ENCODE measurements at places on chromosomes 16 and 17. TPM values are rescaled to one million over a fixed set of nuclear protein-coding genes. Genes with fewer than 3 reads are reported as not detected.

CALB2 gene
- not detected for total RNA-seq

CIBAR2 gene
- not detected for total RNA-seq

POLR2A gene
- 225 TPM for total RNA-seq

CNGB1 gene
- not detected for total RNA-seq

PABPN1L gene
- not detected for total RNA-seq

PRR35 gene
- not detected for total RNA-seq

TACO1 gene
- total RNA-seq = 8.9 TPM

MYH11 gene
- total RNA-seq = 1,233 TPM

RNPS1 gene
- 162 TPM for total RNA-seq

DNA sequence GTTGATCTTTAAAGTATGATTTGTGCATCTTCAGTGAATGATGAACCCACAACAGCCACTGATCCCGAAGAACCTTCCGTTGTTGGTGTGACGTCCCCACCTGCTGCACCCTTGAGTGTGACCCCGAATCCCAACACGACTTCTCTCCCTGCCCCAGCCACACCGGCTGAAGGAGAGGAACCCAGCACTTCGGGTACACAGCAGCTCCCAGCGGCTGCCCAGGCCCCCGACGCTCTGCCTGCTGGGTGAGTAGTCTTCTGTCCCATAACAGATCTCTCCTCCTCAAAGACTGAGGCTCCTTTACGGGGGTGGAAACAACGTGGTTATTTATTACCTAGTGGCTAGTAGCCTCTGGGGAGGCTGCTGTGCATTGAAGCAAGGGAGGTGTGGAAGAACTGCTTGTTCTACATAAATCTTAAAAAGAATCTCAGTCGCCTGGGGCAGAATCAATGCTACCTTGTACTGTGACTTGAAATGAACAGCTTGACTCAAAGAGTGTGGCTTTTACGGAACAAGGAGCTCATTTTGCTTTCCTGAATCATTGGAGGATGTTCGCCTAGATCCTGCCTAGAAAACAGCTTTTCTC lies 63.0 kb upstream of the CLEC18A start:
- H3K36me3 ChIP-seq = peaks cover 36% of the 10 kb centered on the region
- peaks cover 28% of the 10 kb centered on the region for H3K4me1 ChIP-seq
- H3K27ac ChIP-seq = no peak overlapping the region
- no peak overlapping the region for H3K4me3 ChIP-seq
- no peak for DNase-seq

- no peaks in the 10 kb centered on the region for H3K4me1 ChIP-seq
- no peaks in the 10 kb centered on the region for H3K27me3 ChIP-seq
- H3K36me3 ChIP-seq = no peaks in the 10 kb centered on the region
- no peak overlapping the region for H3K4me3 ChIP-seq
- no peak for DNase-seq
- no peak overlapping the region for H3K27ac ChIP-seq
Observed at GRCh38 chr16:77945126-77945525, 77.2 kb upstream of the CLEC3A start.

- no peak overlapping the region for H3K27ac ChIP-seq
- peak overlapping the region; percentile 22 for H3K4me3 ChIP-seq
- H3K36me3 ChIP-seq = no peaks in the 10 kb centered on the region
Observed at GRCh38 chr16:88770461-88771293, 14.3 kb downstream of the PIEZO1 start.

DNA sequence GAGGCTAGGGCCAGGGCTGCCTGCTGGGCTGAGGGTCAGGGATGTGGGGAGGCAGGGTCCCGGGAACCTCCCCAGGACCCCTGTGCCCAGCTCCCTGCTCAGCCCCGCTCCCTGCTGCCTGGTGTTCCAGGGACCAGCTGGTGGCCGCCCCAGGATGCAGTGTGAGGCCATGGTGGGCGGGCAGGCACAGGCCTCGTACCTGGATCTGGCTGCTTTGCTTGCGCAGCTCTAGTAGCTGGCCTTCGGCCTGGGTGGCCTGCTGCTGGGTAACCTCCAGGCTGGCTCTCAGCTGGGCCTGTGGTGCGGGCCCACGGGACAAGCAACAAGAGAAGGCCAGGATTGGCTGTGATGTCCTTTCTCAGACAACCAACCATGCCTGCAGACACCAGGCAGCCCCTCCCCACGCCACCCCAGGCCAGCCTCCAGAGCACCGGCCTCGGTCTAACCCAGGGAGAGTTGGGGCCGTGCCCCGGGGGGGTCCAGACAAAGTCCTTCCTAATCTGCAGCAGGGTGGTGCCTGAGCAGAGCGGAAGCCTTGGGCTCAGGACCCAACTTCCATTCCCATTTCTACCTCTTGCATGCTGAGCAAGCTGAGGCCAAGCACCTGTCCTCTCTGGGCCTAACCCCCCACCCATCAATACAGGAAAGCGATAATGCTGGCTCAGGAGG lies 4.1 kb downstream of the TRIM65 start:
- H3K36me3 ChIP-seq = peaks cover 36% of the 10 kb centered on the region
- no peak for DNase-seq
- no peak overlapping the region for H3K4me3 ChIP-seq
- H3K27ac ChIP-seq = no peak overlapping the region

- peaks cover 41% of the 10 kb centered on the region for H3K4me1 ChIP-seq
- peak overlapping the region; percentile 67 for H3K4me3 ChIP-seq
- peak overlapping the region; percentile 87 for H3K27ac ChIP-seq
- DNase-seq = no peak
- peaks cover 33% of the 10 kb centered on the region for H3K36me3 ChIP-seq
Observed at GRCh38 chr16:89656435-89657121, 930 bp downstream of the CHMP1A start.

DNA sequence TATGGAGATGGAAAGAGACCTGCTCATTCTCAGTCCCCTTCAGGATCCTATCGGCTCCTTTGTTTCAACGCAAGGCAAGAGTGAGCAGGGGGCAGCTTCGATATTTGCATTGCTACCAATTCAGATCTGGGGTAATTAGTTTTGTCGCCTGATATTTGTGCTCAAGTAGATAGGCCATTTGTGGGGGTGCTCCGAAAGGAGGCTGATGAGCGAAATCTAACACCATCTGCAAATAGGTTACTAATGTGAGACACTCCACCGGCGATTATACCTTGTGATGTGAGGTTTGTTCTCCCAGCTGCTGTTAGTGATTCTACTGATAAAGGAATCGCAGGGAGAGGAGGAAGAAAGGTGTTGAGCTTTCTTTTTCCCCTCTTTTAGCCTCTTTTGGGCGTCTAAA lies 31.5 kb downstream of the WSCD1 start:
- DNase-seq = no peak
- no peaks in the 10 kb centered on the region for H3K36me3 ChIP-seq
- H3K27ac ChIP-seq = no peak overlapping the region
- H3K4me1 ChIP-seq = no peaks in the 10 kb centered on the region

DNA sequence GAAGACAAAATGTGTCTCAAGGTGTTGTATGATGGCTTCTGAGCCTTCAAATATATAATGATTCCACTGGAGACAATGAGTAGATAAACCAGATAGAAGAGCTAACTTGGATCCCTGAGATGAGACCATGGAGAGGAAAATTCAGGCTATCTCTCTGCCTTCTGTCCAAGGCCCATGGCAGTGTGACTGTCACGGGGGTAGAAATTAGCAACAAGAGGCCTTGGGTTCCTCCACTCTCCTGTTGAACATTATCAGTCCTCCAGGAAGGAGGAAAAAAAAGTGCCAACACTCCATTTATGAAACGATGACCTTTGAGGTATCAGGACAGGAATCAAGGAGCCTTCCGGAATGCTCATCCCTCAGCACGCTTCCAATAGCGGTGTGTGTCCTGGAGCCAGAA lies 75.2 kb downstream of the WWP2 start:
- no peaks in the 10 kb centered on the region for H3K27me3 ChIP-seq
- no peak overlapping the region for H3K4me3 ChIP-seq
- DNase-seq = no peak
- no peak overlapping the region for H3K27ac ChIP-seq

GRCh38 chr17:65182233-65182632 lies 45.1 kb downstream of the RGS9 start:
- H3K4me3 ChIP-seq = no peak overlapping the region
- H3K27ac ChIP-seq = peak overlapping the region; percentile 5
- no peaks in the 10 kb centered on the region for H3K27me3 ChIP-seq

- no peak overlapping the region for H3K4me3 ChIP-seq
- no peaks in the 10 kb centered on the region for H3K27me3 ChIP-seq
- no peaks in the 10 kb centered on the region for H3K36me3 ChIP-seq
- no peak for DNase-seq
- no peak overlapping the region for H3K27ac ChIP-seq
Observed at GRCh38 chr17:9750524-9750923, 40.9 kb downstream of the DHRS7C start.

DNA sequence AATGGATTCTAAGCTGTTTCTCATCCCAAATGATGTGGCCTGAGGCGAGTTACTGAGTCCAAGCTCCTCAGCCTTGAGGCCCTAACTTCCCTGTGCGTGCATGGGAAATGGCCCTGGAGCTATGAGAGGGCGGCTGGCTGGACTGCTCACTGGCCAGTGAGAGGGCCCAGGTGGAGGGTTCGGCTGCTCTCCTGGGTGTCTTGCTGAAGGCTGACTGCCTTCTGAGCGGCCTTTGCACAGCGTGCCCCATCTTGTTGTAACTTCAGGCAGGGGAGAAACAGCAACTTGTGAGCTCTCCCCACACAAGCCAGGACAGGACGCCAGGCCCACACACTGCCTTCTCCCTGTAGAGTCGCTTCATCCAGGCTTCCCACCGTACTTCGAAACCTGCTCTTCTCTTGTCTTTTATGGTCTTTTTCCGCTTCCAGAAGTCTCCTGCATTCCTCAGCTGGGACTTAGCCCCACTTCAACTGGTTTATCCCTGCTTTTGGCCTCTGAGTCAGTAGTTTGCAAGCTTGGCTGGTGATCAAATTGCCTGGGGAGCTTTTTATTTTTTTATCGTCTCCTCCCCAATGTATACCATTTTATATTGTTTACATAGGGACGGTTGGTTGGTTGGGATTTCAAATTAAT lies 13.3 kb downstream of the CDH3 start:
- no peak overlapping the region for H3K4me3 ChIP-seq
- no peaks in the 10 kb centered on the region for H3K36me3 ChIP-seq
- H3K27me3 ChIP-seq = no peaks in the 10 kb centered on the region

DNA sequence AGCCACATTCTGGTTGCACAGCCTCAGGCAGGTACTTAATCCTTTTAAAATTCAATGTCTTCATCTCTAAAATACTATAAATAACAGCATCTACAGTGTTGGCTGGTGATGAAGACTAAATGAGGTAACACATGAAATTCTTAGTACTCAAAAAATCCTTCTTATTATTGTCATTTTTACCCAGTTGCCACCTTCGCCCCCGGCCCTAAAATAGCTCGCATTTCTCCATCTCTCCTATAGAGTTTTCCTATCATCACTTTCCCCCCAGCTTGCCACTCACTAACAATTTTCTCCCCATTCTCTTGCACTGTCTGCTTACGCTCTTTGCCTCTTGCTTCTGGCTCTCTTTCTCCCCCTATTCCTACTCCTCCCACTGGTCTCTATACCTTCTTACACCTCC lies 59.9 kb upstream of the MARCHF10 start:
- H3K4me3 ChIP-seq = no peak overlapping the region
- no peak for DNase-seq
- H3K4me1 ChIP-seq = no peaks in the 10 kb centered on the region

- H3K4me1 ChIP-seq = peaks cover 28% of the 10 kb centered on the region
- peak; percentile 57 for DNase-seq
- no peaks in the 10 kb centered on the region for H3K27me3 ChIP-seq
- peak within 1 kb of the TSS; percentile 59 for H3K27ac ChIP-seq
Observed at GRCh38 chr17:28370035-28370743, at the start of gene VTN. Gene VTN, minus strand, starts transcription at chr17:28370307. Its CDS starts 104 bp downstream, at chr17:28370203.

- H3K4me3 ChIP-seq = no peak overlapping the region
- no peaks in the 10 kb centered on the region for H3K27me3 ChIP-seq
- DNase-seq = no peak
Observed at GRCh38 chr17:31329221-31329620, 7.8 kb upstream of the EVI2A start.

DNA sequence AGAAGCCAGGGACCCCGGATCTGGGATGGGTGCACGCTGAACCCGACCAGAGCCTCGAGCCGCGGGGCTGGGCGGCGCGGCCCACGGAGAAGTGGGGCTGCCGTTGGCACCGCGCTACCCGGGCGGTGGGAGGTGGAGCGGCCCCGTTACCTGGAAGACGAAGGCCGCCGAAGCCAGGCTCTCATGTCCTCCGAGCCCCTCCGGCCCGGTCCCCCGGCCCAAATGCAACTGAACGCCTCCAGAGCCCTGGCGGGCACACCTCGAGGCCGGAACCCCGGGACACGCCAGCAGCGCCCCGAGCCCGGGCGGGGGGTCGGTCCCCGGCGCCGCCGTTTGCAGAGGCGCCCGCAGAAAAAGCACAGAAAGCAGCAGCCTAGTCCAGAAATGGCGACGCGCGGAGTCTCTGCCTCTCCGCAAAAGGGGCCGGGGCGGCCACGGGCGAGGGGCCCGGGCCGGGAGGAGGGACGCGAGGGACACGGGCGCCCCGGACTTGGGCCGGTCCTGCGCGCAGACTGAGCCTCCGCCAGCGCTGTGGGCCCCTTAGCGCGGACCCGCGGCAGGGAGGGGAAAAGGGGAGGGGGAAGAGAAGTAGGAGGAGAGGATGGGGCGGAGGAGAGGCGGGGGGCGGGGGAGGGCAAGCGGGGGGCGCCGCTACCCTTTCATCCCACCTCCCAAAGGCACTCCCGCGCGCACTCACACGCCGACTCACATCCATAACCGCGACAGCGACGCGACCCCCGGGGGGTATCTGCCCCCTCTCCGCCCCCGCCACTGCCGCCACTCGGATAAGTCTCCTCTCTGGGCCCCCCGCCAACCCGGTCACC lies 1.4 kb downstream of the AXIN2 start:
- no peaks in the 10 kb centered on the region for H3K27me3 ChIP-seq
- peak overlapping the region; percentile 92 for H3K27ac ChIP-seq
- H3K4me3 ChIP-seq = peak overlapping the region; percentile 96
- H3K4me1 ChIP-seq = peaks cover 26% of the 10 kb centered on the region
- H3K36me3 ChIP-seq = no peaks in the 10 kb centered on the region

- no peak overlapping the region for H3K27ac ChIP-seq
- H3K4me3 ChIP-seq = no peak overlapping the region
- peaks cover 6% of the 10 kb centered on the region for H3K4me1 ChIP-seq
- H3K27me3 ChIP-seq = peaks cover 31% of the 10 kb centered on the region
Observed at GRCh38 chr16:50839920-50840729, 98.2 kb downstream of the CYLD start.

- no peak overlapping the region for H3K27ac ChIP-seq
- peak overlapping the region; percentile 29 for H3K4me3 ChIP-seq
- no peak for DNase-seq
- no peaks in the 10 kb centered on the region for H3K4me1 ChIP-seq
- H3K36me3 ChIP-seq = peaks cover 8% of the 10 kb centered on the region
- peaks cover 9% of the 10 kb centered on the region for H3K27me3 ChIP-seq
Observed at GRCh38 chr16:57669476-57670162, 1.5 kb downstream of the ADGRG3 start.

DNA sequence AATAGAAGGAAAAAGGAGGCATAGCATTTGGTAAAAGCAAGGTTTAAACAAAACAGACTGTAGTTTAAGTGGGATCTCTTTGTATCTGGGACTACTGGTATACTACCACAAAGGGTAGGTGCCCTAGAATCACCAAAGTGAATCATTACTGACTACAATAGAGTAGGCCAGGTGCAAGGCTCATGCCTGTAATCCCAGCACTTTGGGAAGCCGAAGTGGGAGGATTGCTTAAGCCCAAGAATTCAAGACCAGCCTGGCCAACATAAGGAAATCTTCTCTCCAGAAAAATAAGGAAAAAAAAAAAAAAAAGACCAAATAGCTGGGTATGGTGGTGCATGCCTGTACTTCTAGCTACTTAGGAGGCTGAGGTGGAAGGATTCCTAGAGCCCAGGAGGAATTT lies 60.8 kb upstream of the CORO6 start:
- H3K27me3 ChIP-seq = no peaks in the 10 kb centered on the region
- no peak for DNase-seq
- no peak overlapping the region for H3K4me3 ChIP-seq
- H3K27ac ChIP-seq = peak overlapping the region; percentile 48
- peaks cover 5% of the 10 kb centered on the region for H3K36me3 ChIP-seq

GRCh38 chr17:2580661-2581060 lies 12.8 kb upstream of the PAFAH1B1 start:
- no peaks in the 10 kb centered on the region for H3K36me3 ChIP-seq
- H3K27ac ChIP-seq = no peak overlapping the region
- DNase-seq = no peak
- no peaks in the 10 kb centered on the region for H3K4me1 ChIP-seq
- no peaks in the 10 kb centered on the region for H3K27me3 ChIP-seq
